Mucosa of gallbladder (tissue), 1 donor: ENCODE measurements at places on chromosomes 11 and 22. TPM values are rescaled to one million over a fixed set of nuclear protein-coding genes. Genes with fewer than 3 reads are reported as not detected.
A peak's percentile ranks its signal among the peaks of the same experiment; 100 is the strongest.

The SCN4B gene
- total RNA-seq: 3.5 TPM

The HEPHL1 gene
- total RNA-seq: not detected

The CDC42BPG gene
- total RNA-seq: 37.1 TPM

The OR8D1 gene
- not detected for total RNA-seq

The SH3BP1 gene
- 13.6 TPM for total RNA-seq

The IGLL1 gene
- not detected for total RNA-seq

The OR52I2 gene
- total RNA-seq: not detected

The CASP12 gene
- 2.0 TPM for total RNA-seq

The SLC22A8 gene
- total RNA-seq: not detected

- DNase-seq: no peak
Measured at GRCh38 chr11:38835966-38836365, 2237.9 kb upstream of the RAG2 start.

- no peak for DNase-seq
Measured at GRCh38 chr11:85180528-85180927, 446.6 kb downstream of the DLG2 start.

- no peak for DNase-seq
Measured at GRCh38 chr11:27894552-27894951, 194.3 kb upstream of the BDNF start.

DNA sequence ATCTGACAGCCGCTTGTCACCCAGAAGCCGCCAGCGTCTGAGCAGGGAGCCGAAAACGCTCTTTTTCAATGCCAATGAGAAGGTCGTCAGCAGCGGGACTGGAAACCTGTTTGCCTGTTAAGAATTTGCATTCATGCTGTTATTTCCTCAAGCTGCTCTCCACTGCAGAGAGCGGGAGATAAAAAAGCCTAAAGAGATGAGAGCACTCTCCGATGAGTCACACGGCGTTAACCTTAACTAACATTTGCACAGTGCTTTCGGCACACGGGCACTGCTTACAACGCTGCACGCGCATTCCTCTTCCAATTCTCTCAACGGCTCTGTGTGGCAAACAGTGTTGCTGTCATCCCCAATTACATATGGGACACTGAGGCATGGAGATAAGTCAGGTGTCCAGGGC is 40.0 kb upstream of the RTL6 start:
- no peak for DNase-seq

DNA sequence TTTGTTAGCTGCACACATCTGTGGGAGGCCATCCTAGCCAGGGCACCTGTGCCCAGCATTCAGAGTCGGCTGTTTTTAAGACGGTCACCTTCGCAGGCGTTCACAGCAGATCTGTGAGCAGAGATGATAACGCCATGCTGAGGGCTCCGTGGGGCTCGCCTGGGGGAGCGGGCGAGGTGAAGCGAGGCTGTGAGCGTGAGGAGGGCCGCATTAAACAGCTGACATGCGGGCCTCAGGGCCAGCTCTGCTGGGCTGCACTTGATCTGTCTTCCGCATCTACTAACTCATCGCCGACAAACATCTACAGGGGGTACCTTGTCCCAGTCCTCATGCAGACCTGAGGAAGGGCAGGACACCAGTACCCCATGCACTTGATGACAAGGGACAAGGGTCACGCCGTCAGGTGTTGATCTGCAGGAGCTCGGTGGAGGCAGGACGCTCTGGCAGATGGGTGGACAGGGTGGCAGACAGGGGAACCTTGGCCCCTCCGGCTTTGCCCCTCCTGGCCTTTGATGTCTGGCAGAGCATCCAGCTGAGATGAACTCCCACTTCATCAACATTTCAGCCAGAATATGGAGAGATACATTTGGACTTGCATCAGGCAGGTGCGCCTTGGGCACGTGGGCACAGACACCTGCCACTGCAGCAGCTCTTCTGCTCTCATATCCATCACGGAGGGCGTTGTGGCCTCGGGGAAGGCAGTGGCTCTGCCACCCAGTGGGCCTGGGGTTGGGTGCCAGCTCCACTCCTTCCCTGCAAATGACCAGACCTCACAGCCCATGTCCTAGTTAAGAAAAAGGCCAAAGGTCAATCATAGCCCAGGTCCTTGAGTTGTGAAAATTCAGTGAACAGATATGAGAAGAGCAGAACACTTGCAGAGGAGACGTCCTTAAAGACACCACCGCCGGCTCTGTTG is 822.9 kb downstream of the BRD1 start:
- DNase-seq: no peak

GRCh38 chr11:100574894-100575769 is 112.0 kb upstream of the ARHGAP42 start:
- no peak for DNase-seq

- DNase-seq: no peak
Measured at GRCh38 chr11:117871160-117871559, 5.3 kb downstream of the FXYD6 start.

DNA sequence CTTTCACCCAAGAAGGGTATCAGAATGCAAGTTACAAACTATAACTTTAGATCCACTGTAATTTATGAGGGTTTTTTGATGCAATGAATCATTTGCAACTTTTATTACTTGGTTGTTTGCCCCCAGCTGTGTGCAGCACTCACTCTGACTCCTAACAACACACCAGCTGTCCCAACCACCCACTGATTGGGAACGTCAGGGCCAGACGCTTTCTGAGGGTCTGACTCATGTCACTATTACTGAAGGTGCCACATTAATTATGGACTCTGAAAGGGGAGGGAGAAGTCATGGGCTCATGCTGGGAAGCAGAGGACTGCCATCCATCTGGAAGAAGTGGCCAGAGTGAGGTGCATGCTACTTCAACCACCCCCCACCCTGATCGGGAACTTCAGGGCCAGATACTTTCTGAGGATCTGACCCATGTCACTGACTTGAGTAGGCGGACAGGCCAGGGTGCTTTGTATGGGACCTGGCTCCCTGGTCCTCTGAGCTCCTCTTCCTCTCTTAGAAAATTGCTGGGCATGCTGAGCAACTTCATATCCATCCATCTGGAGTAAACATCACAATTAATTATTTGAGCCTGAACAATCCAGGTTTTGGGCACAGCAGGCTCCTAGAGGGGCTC is 44.9 kb upstream of the DRD2 start:
- no peak for DNase-seq

DNA sequence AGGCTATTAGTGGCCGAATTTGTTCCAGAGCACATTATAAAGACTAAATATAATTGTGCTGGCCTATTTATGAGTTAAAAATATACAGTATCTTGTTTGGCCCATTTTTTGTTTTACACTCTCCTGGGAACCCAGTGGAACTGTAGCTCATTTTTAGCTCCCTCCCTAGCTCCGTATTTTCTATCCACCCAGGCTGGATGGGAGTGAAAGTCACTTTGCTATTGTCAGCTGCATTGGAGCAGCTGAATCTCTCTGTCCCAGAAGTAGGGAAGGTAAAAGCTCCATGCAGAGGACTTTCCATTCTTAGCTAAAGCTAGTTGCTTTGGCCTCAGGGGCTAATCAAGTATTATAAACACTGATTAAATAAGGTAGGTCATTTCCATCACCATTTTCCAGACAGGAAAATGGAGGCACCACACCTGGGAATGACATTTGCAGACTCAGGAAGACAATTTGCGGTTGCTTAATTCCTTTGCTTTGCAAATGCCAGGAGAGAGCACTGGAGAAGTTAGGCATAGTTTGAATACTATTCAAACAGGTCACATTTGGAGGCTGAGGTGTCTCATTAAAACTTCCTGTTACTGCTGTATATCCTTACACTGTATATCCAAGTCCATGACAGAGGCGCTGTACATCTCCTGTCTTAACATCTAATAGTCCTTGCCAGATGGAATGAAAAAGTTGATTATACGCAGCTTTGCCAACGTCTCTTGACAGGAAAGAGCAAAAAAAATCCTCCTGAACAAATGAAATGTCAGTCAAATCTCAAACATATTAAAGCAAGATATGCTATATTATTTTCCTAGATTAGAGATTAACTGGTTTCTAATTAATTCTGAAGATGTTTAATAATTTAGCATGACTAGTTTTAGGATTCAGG is 338.1 kb upstream of the KIRREL3 start:
- DNase-seq: no peak

GRCh38 chr22:35131525-35132000 is 65.6 kb downstream of the ISX start:
- no peak for DNase-seq

DNA sequence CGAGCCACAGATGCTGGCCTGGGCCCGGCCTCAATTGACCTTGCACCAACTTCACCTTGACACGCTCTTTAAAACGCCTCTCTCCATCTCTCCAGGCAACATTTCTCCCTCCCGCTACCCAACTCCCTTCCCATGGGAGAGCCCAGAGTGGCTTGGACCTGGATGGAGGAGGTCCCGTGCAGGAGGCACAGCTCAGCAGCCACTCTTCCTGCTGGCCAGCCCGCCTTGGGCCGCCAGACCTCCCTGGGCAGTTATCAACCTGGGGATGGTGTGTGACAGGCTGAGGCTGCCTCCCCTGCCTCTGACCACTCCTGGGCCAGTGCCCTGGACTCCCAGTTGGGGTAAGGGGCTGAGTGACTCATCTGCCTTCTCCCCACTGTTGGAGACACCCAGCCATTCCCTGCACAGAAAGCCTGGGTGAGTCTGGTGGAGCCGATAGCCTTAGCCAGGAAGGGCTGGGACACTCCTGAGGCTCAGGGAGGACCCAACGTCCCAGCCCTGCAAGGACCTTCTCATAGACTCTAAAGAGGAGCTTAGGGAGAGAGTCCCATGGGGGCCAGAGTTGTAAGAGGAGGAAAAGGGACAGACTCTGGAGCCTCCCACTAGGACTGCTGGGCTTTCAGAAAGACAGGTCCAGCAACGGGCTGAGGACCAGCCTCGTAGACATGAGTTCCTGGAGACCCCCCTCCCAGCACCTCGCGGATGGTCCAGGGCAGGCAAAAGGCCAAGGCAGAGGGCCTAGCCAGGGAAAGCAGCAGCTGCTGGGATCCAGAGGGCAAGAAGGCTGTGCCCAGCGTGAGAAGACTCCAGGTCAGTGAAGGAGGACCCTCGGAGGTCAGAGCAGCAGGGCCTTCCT is 131.7 kb downstream of the CEP164 start:
- no peak for DNase-seq

- DNase-seq: peak; percentile 69
Measured at GRCh38 chr22:36419177-36419911, 31.6 kb upstream of the MYH9 start.

- DNase-seq: no peak
Measured at GRCh38 chr22:19586922-19587684, 62.9 kb upstream of the CLDN5 start.

- no peak for DNase-seq
Measured at GRCh38 chr11:66692446-66692845, 14.8 kb upstream of the RBM4B start.

DNA sequence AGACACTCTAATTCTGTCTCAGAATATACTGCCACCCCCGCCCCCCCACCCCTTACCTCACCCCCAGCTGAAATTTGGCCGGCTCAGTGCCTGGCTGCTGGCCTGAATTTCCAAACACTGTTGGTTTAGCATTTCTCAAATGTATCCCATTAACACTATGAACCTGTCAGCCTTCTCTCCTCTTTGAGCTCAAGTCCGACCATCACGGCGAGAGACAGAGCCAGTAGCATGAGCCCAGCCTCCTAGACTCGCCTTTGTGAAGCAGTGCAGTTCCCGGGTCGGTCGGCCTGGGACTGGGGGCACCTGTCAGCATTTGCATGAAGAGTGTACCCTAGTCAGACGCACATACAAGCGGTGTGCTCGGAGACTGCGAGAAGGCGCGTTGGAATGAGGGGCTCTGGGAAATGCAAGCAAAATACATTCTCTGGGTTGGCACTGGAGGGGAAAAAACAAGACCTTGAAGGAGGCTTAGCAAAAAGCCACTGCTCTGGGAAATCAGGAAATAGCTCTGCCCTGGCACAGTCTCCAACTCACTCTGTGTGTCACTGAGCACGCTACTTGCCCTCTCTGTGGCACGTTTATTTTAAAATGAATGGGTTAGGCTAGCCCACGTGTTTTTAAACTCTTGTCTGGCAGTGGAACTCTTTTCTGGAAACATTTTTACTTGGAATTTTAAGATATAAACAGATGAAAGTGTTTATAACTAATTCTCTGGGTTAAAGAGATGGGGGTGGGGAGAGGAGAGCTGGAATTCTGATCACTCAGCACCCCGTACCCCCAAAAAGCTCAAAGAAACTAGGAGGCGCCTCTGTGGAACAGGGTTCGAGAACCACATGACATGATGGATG is 108.3 kb downstream of the TIMP3 start:
- no peak for DNase-seq

DNA sequence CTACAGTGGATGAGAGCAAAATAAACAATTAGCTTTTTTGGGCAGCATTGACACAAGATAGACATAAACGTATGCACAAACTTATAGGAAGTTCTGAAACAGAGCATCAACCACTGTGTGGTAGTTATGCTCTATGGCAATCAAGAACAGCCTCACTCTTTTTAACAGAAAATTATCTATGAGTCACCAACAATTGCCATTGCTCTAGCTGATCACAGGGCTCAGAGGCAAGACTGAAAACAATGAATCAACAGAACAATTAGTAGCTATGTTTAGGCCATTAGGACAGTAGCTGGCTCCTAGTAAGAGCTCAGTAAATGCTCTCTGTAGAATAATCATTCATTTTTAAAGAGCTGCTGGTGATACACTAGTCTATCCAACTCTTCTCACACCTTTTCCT is 34.9 kb upstream of the PICALM start:
- DNase-seq: no peak

DNA sequence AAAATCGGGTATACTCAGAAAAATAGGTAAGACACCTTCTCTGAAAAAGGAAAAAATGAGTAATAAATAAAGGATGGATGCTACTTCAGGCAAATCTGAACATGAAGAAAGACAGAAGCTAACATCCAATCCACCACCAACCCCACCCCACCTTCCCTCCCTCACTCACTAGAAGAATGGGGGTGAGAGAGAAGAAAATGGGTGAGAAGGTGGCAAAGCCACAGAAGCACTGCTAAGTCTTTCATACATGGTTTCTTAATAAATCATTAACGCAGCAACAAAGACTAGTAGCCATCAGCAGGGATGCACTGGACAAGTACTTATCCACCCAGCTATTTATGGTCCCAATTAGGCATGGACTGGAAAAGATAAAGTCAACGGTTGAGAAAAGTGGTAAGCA is 5.9 kb downstream of the FHIP1B start:
- no peak for DNase-seq

DNA sequence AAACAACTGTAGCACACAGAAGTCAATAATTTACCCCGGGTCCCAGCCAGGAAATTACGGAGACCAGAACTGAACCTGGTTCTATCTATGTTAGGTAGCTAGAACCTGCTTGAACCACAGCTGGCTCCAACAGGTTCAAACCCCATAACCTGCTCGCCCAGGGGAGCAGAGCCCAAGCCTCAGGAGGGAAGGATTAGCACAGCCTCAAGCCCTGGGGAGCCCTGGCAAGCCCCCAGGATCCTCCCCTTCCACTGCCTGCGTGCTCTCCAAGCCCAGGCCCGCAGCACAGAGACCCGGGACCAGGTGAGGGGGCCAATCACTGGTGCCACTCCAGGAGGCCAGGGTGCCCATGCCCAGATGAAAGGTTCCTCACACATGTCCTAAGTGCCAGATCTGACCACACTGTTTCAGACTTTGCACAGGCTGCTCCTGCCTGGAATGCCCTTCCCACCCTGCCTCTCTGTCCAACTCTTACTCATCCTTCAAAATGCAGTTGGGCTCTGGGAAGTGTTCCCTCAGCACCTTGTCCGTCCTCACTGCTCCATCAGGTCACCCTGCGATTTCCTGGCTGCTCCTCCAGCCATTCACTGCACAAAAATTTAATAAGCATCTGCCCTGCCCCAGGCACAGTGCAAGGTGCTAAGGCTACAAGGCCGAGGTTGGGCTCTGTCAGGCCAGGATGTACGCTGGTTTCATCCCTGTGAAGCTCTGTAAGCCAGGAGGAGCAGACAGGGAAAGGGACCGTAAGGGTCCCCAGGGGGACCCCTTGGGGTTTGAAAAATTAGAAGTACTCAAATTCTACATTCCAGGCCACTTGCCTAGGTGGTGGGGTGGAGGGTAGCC is 32.2 kb downstream of the ARRB1 start:
- DNase-seq: peak; percentile 52
